ENCODE measurements at places on chromosomes 5 and 9.

DNA sequence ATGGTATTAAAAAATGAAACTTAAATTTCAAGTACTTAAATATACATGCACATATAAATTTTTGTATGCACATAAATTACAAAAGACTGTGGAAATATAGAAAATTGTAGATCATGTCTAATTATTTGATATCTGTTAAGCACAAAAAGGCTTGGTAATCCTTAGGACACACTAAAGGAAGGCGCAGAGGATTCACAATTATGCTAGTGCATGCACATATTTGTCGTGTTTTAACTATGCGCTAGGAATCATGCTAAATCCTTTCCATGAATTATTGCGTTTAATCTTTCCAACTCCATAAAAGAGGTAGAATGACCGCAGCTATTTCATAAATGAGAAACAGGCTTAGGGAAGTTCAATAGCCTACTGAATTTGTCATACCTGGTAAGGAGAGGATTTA, 244.1 kb upstream of the ITGA1 start:
- DNase-seq: no peak

- DNase-seq: no peak
These were observed 50.9 kb downstream of the PLPP1 start for GRCh38 chr5:55483885-55484284.

DNA sequence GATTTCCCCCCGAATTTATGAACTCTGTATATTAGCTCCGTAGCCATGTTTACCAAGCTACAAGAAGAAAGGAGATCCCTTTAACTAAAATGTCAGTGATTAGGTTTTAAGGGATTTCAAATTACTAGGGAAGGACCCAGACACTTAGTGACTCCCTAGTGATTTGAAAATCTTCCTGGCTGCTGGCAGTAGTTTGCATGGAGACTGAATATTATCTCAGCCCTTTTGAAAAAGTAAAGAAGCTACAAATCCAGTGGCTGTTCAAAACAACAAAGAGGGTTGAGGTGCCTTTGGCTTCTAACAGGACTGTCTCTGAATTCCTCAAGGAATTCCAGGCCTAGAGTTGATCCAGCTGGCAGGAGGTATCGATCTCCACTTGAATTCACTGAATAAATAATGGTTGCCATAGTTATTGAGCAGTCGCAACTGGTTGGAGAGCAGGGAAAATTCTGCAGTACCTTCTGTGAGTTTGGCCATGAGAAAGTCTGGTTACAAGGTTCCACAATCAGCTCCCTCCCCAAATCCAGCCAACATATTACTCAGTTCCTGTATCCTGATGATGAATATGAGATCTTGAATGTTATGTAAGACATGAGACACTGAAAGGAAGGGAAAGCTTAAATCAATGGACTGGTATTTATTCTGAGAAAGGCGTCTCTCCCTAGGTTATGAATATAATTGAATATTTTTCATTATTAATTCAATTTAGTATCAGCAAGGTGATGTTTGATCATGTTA, 37.7 kb downstream of the NR4A3 start:
- peak; percentile 23 for DNase-seq

GRCh38 chr5:139955053-139955605, 88.0 kb downstream of the NRG2 start:
- DNase-seq: no peak

- no peak for DNase-seq
These were observed 96.5 kb downstream of the SMIM23 start for GRCh38 chr5:171882118-171882517.

DNA sequence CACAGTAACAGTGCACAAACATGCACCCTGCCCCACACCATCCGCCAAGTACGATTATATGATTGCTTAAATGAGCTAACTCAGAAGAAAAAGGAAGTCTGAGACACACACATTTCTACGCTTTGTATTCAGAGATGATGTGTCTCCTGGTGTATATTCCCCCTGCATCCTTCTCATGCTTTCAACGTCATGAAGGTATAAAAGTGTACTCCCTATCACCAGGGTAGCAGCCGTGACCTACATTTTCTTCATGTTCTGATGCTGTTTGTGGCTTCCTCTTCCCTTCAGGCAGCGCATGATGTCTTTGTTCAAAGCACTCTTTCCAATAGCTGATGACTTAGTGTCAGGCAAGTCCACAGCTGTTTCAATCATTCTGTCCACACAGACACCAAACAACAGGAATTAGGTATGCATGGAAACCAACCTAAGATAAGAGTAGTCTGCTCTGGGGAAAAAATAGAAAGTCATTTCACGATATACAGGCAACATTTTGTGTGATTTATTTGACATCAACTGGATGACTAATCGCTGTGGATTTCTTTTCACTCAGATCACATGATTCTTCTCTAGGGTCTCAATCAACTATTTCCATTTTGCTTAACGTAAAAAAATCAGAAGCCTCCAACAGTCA, 269.4 kb upstream of the PTGER4 start:
- DNase-seq: peak; percentile 94

DNA sequence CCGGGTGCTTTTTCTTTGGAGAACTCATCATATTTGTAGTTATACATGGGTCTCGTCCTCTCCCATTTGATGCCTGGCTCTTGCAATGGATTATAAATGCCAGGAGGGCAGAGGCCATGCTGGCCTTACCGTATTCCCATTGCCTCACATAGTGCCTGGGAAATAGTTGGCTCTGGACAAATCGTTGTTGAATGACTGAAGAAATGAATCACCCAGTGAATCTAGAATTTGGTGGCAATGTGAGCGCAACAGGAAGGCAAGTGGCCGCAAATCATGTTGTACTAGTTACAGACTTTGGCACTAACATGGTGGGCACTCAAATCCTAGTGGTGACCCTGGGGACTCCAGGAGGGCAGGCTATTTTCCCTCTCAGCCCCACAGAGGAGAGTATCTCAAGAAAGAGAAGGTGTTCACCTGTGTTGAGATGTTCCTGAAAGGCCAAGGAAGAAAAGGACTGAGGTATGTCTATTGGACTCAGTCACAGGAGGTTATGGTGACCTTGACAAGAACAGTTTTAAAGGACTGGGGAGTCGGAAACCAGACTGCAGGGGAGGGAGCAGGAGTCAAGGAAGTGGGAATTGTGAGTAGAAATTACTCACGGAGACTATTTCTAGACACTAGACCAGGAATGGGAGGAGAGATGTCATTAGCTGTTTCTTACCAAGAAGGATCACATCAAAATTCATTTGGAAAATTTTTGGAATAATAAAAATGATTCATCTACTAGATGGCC, 61.7 kb upstream of the COL15A1 start:
- no peak for DNase-seq

GRCh38 chr5:176737746-176738636, 72.4 kb upstream of the UNC5A start:
- DNase-seq: no peak

DNA sequence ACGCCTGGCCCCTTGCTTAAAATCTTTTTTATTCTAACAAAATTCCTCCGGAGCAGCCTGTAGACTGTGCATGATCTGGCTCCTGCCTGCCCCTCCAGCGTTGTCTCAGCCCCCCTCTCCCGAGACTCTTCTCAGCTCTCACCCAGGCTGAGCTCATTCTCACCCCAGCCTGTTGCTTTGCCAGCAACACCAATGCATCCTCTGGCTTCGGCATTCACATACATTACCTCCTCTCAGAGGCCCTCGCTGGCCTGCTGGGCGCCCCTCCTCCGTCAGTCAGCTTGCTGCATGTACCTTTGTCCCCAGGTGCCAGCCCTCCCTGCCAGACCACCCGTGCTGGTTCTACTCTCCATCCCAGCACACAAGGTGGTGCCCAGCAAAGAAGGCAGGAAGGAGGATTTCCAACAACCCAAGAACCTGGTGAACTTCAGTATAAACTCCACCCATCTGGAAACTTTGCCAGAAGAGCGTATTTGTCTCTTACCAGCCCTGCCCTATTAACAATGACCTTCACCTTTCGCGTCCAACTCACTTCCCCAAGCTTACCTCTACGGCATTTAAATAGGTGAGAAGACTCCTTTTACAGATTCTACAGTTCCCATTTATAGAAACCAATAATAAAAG, 35.0 kb downstream of the MYO10 start:
- no peak for DNase-seq

DNA sequence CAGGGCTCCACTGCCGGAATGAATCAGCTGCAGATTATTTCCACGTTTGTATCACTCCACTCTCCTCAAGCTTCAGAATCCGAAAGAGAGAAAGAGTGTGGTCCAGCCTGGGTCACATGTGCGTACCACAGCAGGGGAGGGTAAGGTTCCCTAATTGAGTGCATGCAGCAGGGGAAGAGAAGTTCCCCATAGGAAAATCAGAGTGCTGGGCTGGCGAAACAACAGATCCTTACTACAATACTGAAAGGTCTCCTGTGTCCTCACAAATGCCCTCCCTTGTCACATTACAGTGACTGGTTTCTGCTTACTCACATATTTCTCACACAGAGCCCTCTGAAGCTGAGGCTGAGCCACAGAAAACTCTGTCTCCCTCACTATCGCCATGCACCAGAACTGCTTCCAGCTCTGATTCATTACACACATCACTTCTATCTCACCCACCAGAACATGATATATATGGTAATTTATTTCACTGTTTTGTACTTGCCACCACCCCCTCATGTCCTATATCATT, 532.2 kb upstream of the TUSC1 start:
- DNase-seq: peak; percentile 26

DNA sequence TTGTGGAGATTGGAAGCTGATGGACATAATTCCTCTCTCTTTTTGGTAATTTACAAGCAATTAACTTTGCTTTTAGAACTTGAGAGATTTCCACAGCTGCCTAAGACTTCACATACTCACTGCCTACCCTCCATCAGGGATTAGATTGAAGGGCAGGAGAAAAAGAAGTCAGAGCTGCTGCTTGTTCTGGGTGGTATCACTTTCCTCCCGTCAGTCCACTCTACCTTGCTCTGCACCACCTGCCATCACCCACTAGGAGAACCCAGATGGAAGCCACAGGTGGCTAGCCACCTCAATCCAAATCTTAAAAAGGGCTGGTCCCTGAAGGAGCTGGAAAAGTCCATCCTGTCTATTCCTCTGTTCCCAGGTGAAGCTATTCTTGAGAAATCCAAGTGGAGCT, 10.5 kb downstream of the IRF1 start:
- DNase-seq: no peak

GRCh38 chr9:105132606-105133005, 111.8 kb upstream of the SLC44A1 start:
- peak; percentile 99 for DNase-seq

DNA sequence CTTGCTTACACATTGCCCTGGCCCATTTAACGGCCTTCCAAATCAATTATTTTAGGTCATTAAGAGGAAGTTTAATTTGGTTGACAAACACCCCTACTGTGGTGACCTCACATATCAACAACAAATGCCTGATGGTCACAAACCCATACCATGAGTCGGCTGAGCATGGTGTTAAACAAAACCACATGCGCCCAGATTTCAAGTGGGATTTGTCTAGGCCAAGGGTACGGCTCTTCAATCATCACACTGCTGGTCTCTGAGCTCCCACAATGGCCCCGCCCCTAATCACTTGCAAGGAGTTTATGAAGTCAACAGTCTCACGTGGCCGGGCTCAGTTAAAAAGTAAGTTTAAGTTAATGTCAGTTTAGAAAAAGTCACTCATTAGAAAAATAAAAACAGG, 243.8 kb downstream of the CRB2 start:
- no peak for DNase-seq

GRCh38 chr9:129979071-129979745, 63.8 kb downstream of the FNBP1 start:
- DNase-seq: no peak

- peak; percentile 92 for DNase-seq
These were observed 38.5 kb downstream of the DDX31 start for GRCh38 chr9:132631280-132631679.

DNA sequence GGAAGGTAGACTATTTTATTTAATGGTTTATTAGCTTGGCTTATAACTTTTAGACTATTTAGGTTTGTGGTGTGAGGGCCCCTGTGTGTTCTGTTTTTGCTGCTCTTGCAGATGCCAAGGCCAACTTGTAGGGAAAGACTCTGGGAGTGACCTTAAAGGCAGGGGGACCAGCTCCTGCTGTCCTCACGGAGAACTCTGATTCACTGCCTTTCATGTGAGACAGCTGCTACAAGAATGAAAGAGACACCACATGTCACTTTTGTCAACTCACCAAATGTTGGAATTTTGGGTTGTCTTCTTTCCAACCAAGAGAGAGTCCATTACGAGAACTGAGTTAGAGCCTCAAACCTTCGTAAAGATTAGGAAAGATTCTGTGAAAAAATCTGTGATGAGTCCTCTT, 258.3 kb upstream of the ADAMTSL1 start:
- DNase-seq: no peak

GRCh38 chr5:156851880-156852279, 1.8 kb downstream of the PPP1R2B start:
- DNase-seq: no peak

- peak; percentile 98 for DNase-seq
These were observed 101.7 kb downstream of the GDNF start for GRCh38 chr5:37738057-37738691.

- no peak for DNase-seq
These were observed 233.8 kb downstream of the SEMA6A start for GRCh38 chr5:116340799-116341198.

GRCh38 chr5:59416451-59416850, 477.1 kb downstream of the PDE4D start:
- DNase-seq: peak; percentile 12

GRCh38 chr9:8331507-8332330, 532.1 kb upstream of the DMAC1 start:
- DNase-seq: no peak

GRCh38 chr9:69293156-69293555, 31.9 kb upstream of the ENTREP1 start:
- no peak for DNase-seq

DNA sequence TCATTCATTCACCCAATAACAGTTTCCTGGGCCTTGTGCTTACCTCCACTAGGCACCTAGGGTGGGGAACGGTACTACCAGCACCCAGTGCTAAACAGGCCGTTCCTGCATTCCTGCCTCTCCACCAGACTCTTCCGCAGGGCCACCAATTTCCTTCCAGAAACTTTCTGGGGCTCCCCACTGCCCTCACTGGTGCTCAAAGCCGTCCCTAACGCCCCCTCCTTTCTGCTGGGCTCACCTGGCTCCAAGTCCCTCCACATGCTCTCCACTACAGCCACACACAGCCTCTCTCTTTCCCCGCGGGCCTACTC, 1.4 kb downstream of the PHF19 start:
- DNase-seq: no peak

- no peak for DNase-seq
These were observed 76.8 kb downstream of the LMX1B start for GRCh38 chr9:126690431-126691051.

DNA sequence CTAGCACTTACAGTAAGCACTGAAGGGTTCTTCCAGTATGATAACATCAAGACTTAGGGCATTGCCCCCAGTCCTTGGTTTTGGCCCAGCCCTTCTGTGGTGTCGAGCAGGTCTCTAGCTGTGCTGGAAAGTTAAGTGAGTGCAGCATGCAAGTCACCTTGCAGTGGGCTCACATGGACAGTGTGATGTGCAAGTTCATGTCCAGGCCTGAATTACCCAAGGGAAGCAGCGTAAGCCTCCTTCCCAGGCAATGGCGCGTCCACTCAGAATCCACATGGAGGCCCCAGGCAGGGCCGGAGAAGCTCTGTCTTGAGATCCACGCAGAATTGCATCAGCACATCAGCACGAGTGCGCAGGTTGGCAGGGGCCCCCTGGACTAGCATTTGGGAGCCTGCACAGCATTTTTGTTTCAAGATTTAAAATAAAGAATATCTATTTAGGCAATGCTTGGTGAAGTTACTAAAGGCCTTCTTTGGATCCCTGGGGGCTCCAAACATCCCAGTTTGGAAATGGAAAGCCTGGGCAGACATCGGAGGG, 108.4 kb upstream of the ALDH1B1 start:
- DNase-seq: no peak

GRCh38 chr9:107387409-107387808, 102.2 kb downstream of the KLF4 start:
- no peak for DNase-seq

Data from M059J (cell line).